ENCODE measurements at places on chromosomes 7 and 10. TPM values are rescaled to one million over a fixed set of nuclear protein-coding genes. Genes with fewer than 3 reads are reported as not detected.

Gene C10orf90
- not detected for total RNA-seq

DNA sequence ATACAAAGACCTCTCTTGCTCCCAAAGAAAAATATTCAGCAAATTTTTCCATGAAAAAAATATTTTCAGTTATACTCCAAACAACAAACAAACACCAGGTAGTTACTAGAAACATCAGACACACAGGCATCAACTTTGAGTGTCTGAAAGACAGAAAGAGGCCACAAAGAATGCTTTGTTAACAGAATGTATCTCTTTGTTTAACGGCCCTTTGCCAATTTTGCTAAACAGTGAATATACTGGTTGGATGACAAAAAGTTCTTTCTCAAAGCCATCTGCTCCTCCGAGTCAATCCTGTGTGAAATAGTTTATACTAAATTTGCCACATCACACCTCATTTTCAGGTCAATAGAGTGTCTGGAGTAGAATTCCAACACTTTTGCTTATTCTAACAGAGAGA is 216.7 kb upstream of the PHF14 start:
- DNase-seq = no peak
- H3K27me3 ChIP-seq = no peaks in the 10 kb centered on the region
- H3K4me1 ChIP-seq = no peaks in the 10 kb centered on the region

DNA sequence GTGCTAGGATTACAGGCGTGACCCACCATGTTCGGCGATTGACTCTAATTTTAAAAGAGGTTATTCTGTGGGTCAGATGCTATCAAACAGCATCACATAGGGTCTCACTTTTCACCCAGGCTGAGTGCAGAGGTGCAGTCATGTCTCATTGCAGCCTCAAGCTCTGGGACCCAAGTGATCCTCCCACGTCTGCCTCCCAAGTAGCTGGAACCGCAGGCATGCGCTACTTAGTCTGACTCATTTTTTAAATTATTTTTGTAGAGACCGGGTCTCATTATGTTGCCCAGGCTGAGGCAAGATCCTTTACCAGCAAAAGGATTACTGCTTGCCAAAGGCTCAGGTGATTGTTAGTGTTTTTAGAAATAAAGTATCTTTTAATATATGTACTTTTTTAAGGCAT is 42.9 kb upstream of the STOX1 start:
- no peak overlapping the region for H3K4me3 ChIP-seq
- H3K27me3 ChIP-seq = no peaks in the 10 kb centered on the region
- peaks cover 99% of the 10 kb centered on the region for H3K36me3 ChIP-seq
- no peak overlapping the region for H3K27ac ChIP-seq
- DNase-seq = no peak
- no peaks in the 10 kb centered on the region for H3K4me1 ChIP-seq

GRCh38 chr7:136325578-136325977 is 348.4 kb upstream of the MTPN start:
- no peak overlapping the region for H3K27ac ChIP-seq
- no peak overlapping the region for H3K4me3 ChIP-seq
- DNase-seq = no peak
- H3K4me1 ChIP-seq = no peaks in the 10 kb centered on the region
- H3K27me3 ChIP-seq = no peaks in the 10 kb centered on the region

Gene CNPY1
- not detected for total RNA-seq

GRCh38 chr7:44282601-44283171 is 42.7 kb downstream of the CAMK2B start:
- no peak for DNase-seq
- no peaks in the 10 kb centered on the region for H3K27me3 ChIP-seq
- no peak overlapping the region for H3K27ac ChIP-seq
- no peaks in the 10 kb centered on the region for H3K36me3 ChIP-seq

DNA sequence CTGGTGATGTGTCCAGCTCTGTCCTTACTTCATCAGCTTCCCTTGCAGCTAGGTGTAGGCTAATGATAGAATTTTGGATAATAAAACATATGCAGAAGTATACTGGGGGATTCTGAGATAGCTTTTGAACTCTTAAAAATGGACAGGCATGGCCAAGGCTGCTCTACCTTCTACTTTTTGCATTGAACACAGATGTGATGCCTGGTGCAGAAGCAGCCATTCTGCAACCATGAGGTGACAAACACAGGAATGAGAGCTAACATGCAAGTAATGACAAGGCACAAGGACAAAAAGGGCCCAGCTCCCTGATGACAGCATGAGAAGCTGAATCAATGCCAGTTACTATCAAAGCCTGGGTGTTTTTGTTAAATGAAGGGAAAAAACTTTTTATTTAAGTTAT is 686.5 kb upstream of the AUTS2 start:
- no peak for DNase-seq
- no peaks in the 10 kb centered on the region for H3K4me1 ChIP-seq
- H3K27ac ChIP-seq = no peak overlapping the region
- no peaks in the 10 kb centered on the region for H3K27me3 ChIP-seq

DNA sequence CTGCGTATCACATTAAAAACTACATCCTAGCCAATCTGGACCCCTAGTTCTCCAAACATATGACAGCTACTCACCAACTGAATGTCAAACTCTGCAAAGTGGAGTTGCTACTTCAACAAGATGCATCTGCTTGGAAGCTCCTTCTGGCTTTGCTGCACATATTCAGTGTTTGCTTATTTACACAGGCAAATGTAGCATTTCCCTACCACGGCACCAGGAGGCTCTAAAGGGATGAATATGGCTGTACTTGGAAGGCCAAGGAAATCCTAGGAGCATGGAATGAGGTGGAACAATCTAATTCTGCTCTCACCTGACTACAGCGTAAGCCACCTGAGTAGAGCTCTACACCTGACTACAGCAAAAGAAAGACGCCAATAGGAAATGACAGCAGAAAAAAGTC is 39.7 kb downstream of the MTPAP start:
- H3K27me3 ChIP-seq = no peaks in the 10 kb centered on the region
- peaks cover 27% of the 10 kb centered on the region for H3K36me3 ChIP-seq
- no peak for DNase-seq

DNA sequence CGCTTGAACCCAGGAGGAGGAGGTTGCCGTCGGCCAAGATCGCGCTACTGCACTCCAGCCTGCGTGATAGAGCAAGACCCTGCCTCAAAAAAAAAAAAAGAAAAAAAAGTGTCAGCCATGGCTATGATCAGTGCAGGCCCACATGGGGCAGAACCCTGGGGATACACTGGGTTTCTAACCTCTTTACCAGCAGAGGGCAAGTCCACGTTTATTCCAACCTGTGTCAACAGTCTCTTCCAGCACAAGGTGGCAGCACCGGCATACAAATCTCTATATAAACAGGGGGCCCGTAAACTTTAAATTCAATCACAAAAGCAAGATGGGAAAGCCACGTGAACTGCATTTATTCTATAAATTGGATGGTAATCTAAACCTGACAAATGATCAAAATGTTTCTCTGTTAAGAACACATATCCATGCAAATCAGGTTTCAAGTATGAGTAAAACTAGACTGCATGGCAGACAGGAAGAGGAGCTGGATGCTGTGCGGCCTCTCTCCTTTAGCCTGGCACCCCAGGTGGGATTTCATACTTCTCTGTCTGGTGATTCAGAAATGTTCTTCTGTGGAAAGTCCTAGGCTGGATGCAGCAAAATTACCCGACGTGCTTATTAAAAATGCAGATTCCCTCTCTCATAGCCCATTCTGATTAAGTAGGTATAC is 60.0 kb upstream of the STEAP1B start:
- no peak overlapping the region for H3K4me3 ChIP-seq
- no peak overlapping the region for H3K27ac ChIP-seq
- H3K36me3 ChIP-seq = no peaks in the 10 kb centered on the region
- peaks cover 6% of the 10 kb centered on the region for H3K27me3 ChIP-seq

- no peak overlapping the region for H3K27ac ChIP-seq
These were observed 689.7 kb upstream of the PHF14 start for GRCh38 chr7:10284001-10284400.

Gene DLX5
- 11.7 TPM for total RNA-seq

Gene LIPM
- total RNA-seq = not detected

GRCh38 chr10:30583778-30584415 is 45.7 kb downstream of the LYZL2 start:
- peak overlapping the region; percentile 63 for H3K27ac ChIP-seq
- peak; percentile 80 for DNase-seq
- H3K4me1 ChIP-seq = peaks cover 7% of the 10 kb centered on the region

Gene SPDYE2B
- not detected for total RNA-seq

Gene REPIN1
- 104 TPM for total RNA-seq

GRCh38 chr7:42886129-42886528 is 25.7 kb downstream of the C7orf25 start:
- DNase-seq = no peak
- no peaks in the 10 kb centered on the region for H3K36me3 ChIP-seq
- no peak overlapping the region for H3K27ac ChIP-seq
- no peaks in the 10 kb centered on the region for H3K27me3 ChIP-seq

Gene IDI2
- 2.9 TPM for total RNA-seq

- no peak overlapping the region for H3K4me3 ChIP-seq
- peaks cover 22% of the 10 kb centered on the region for H3K36me3 ChIP-seq
- H3K4me1 ChIP-seq = no peaks in the 10 kb centered on the region
- no peak overlapping the region for H3K27ac ChIP-seq
- DNase-seq = peak; percentile 20
These were observed 8.1 kb upstream of the CROT start for GRCh38 chr7:87337331-87337730.

GRCh38 chr10:99693933-99694583 is 34.7 kb downstream of the ENTPD7 start:
- H3K36me3 ChIP-seq = peaks cover 77% of the 10 kb centered on the region
- no peak overlapping the region for H3K4me3 ChIP-seq
- H3K27ac ChIP-seq = no peak overlapping the region
- no peaks in the 10 kb centered on the region for H3K27me3 ChIP-seq

DNA sequence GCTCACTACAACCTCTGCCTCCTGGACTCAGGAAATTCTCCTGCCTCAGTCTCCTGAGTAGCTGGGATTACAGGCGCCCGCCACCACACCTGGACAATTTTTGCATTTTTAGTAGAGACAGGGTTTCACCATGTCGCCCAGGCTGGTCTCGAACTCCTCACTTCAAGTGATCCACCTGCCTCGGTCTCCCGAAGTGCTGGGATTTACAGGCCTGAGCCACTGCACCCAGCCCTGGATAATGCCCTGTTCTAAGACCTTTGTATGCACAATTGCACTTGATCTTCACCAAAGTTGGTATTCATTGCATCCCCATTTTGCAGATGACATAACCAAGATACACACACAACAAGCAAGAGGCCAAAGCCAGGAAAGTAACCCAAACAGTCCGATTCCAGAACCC is 97.7 kb upstream of the CARD11 start:
- no peaks in the 10 kb centered on the region for H3K27me3 ChIP-seq
- H3K27ac ChIP-seq = no peak overlapping the region
- H3K36me3 ChIP-seq = no peaks in the 10 kb centered on the region
- DNase-seq = no peak

DNA sequence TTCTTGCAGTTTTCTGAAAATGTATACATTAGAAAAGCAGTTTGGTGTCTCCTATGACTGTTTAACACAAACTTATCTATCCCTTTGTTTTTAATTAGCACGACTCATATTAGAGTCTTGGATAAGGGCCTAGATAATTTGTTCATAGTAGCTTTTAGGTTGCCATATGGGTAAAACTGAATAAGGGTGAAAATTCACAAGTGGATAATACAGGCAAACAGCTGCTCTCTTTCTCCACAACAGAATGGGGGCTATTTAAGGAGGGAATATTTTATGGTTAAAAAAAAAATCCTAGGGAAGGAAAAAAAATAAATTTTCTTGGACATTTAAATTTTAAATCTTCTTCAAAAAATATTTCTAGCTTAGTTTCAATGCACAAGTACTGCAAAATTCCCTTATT is 1416.1 kb downstream of the GATA3 start:
- DNase-seq = no peak
- H3K27ac ChIP-seq = no peak overlapping the region

Gene SPDYE5
- total RNA-seq = not detected

DNA sequence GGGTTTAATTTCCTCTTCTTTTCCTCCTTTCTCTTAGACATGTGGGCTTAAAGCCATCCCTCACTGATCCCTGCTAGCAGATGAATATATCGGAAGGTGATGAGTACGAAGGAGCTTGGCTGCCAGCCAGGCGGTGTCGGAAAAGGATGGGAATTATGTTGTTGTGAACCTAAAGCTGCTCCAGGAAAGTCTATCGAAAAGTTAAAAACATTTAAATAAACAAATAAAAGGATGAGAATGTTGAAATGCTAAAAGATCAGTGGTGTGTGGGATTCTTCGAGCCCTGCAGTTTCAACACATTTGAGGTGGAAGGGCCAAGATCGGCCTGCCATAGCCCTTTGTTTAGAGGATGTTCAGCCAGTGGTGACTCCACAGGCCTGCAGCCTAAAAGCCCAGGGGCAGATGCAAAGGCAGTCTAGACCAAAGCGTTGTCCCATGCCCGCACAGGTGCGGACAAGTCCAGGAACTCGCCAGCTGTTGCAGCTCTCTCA is 107.9 kb downstream of the JCAD start:
- no peaks in the 10 kb centered on the region for H3K4me1 ChIP-seq
- no peak overlapping the region for H3K4me3 ChIP-seq
- no peaks in the 10 kb centered on the region for H3K36me3 ChIP-seq
- no peaks in the 10 kb centered on the region for H3K27me3 ChIP-seq

- no peak overlapping the region for H3K4me3 ChIP-seq
- no peaks in the 10 kb centered on the region for H3K4me1 ChIP-seq
- H3K27ac ChIP-seq = no peak overlapping the region
- no peaks in the 10 kb centered on the region for H3K27me3 ChIP-seq
These were observed 79.9 kb upstream of the SMIM30 start for GRCh38 chr7:113198226-113198625.

DNA sequence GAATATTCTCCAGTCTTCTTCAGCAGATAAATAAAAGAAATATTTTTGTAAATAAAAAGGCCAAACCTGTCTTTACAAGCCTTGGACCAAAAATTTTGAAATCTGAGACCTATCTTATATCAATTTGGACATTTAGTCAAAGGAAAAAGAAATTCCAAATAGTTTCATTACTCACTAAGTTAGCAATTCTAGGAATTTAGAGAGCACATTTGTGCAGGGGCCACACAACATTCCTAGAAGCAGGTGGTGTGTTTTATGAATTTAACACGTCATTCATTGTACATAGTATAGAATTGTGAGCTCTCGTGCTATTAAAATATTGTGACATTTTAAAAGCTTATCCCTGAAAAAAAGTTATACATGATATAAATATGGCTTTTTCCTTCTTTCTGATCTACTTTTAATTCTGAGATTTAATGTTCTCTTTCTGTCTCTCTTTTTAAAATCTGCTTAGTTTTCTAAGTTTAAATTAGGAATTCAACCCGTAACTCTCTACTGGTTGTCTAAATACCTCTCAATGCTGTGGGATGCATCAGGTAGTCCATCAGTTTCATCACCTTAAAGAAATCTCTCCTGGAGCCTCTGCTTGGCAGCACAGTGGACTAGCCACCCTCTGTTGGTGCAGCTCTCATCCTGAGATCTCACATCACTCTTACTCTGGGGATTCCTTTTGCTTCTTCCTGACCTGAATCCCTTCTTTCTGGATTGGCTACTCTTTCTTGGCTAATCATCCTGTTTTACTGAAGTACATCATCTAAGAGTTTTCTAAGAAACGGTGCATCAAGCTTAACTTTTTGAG is 124.5 kb downstream of the SEMA3E start:
- H3K27ac ChIP-seq = no peak overlapping the region
- no peaks in the 10 kb centered on the region for H3K27me3 ChIP-seq
- no peaks in the 10 kb centered on the region for H3K4me1 ChIP-seq
- no peak overlapping the region for H3K4me3 ChIP-seq
- no peak for DNase-seq
